Lower lobe of right lung (tissue), 2 donors: ENCODE measurements at places on chromosomes 1 and 21.

DNA sequence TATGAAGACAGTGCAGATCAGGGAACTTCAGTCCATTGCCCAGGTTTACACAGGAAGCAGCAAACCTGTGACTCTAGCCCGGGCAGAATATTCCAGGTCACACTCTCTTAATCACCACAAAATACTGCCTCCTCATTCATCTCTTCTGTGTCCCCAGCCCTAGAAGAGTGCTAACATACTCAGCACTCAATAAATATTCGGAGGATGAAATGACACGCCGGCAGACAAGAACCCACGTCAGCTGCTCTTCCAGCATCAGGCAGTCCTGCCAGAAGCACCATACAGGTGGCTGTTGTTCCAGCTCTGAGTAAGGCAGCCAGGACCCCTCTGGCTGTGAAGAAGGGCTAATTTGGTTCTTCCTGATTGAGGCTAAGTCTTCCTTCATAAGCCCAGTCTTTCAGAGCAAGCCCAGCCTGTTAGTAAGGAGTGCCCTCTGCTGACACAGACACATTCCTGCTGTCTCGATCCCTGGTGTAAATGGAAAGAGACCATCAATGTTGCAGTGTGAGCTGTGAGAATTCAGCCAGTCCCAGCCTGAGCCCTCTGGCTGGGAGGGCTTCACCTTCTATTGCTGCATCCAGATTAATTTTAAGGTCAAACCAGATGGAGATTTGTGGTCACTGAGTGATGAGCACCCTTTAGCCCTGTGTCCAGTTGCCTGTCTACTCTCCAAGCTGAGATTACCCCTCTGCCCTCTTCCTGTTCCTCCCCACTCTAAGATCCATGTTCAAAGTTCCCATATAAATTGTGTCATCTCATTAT, 45.0 kb upstream of the KIRREL1 start:
- DNase-seq: no peak

DNA sequence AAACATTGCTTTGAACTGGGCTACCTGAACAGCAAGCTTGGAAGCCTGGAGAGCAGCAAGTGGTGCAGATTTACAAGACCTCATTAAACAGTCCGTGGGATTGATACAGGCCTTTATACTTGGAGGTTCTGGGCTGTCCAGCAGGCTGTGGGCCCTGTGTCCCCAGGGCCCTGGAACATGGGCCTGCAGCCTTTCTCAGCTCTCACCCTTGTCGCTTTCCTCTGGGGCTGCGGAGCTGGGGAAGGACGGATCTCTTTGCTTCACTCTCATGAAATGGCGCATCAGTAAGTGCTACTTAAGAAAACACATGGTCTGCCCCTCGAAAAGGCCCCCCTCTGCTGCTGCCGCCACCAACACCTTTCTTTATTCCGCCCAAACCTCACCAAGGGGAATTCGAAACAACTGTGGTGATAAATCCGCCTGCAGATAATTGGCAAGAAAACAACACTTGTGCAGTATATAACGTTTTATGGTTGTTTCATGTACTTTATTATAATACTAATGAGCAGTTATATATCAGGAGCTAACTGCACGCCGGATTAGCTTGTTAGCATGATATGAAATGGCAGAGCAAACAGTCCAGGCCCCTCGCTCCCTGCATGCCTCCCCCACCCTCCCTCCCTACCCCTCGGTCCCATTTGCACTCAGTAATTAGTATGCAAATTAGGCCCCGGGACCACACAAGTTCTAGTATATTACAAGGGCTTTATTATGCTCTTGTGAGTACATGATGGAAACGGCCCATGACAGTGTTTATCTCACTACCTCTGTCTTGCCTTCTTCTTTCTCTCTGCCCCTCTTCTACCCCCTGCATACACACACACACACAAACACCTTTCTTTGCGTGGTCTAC, 131.5 kb downstream of the RNF220 start:
- DNase-seq: no peak

DNA sequence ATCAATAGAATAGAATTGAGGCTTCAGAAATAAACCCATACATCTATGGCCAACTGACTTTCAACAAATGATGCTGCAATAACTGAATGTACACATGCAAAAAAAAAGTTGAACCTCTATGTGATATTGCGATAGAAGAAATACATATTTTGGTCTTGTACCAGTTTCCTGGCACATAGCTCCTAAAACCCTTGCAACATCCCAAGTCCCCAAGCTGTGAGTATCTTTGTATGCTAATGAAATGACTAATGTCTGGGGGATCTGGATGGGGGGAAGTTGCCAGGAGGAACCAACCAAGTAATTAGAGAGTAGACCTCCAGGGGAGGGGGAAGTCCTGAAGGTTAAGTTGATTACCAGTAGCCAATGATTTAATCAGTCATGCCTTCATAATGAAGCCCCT, 24.4 kb downstream of the BLZF1 start:
- DNase-seq: no peak

GRCh38 chr21:28832013-28832714, 160.5 kb downstream of the LTN1 start:
- DNase-seq: no peak

DNA sequence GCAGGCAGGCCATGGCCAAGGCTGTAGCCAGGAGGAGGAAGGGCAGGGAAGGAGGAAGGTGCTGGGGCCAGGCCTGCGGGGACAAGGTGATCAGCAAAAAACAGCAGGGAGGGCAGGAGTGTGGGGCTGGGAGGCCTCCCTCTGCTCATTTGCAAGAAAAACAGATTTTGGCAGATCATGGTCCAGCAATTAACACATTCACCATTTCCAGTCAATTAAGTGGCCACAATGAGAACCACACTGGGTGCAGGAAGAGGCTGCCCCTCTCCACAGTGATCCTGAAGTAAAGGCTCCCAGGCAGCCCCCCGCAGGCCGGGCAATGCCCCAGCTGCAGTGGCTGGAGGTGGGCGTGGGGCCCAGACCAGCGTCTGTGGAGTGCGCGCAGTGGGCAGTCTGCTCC, 54.6 kb downstream of the DMRTB1 start:
- DNase-seq: no peak

GRCh38 chr1:209598227-209598626, 14.7 kb downstream of the CAMK1G start:
- DNase-seq: no peak

GRCh38 chr1:221939607-221940006, 197.7 kb upstream of the DUSP10 start:
- no peak for DNase-seq

- no peak for DNase-seq
Observed at GRCh38 chr1:154459080-154459479, 42.9 kb upstream of the TDRD10 start.

DNA sequence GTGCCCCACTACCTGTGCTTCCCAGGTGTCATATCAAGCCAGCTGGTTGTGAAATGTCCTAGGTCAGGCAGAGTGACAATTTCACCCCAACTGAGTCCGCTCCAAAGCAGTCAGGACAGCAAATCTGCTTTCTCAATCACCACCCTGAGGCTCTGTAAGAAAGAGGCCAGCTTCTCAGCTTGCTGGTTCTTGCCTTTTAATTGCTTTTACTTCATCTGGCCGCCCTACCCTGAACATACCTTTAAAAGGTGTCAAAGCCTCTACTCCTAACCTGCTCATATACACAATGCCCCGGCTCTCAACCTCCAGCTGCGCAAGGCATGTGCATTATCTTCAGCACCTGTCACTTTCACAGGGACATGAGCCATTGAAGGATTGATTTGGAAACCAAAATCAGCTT, 581.6 kb downstream of the NPHP4 start:
- no peak for DNase-seq

DNA sequence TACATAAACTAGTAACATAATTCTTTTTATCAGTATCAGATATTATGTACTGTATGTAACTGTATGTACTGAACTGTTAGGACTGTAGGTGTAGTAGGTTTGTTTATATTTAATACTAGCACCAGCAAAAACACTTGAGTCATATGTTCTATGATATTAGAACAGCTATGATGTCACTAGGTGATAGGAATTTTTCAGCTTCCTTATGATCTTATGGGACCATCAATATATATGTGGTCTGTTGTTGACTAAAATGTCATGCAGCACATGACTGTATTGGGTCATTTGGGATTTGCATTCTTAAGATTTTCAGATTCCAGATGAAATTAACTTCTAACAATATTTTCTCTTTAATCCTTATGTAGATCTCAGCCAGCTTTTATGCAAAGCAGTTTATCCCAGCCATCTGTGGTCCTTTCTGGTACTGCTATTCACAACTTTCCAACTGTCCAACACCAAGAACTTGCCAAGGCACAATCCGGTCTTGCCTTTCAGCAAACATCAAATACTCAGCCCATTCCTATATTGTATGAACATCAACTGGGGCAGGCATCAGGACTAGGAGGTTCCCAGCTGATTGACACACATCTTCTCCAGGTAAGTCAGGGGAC, 38.3 kb upstream of the MYOCOS start:
- no peak for DNase-seq

DNA sequence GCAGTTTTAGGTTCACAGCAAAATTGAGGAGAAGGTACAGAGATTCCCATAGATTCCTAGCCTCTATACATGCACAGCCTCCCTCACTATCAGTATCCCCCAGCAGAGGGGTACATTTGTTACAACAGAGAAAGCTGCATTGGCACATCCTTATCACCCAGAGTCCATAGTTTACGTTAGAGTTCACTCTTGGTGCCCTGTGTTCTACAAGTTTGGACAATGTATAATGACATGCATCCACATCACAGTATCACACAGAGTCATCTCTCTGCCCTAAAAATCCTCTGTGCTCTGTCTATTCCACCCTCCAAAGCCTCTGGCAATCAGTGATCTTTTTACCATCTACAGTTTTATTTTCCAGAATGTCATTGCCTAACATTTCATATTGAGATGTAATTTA, 22.3 kb upstream of the RGS16 start:
- DNase-seq: no peak

DNA sequence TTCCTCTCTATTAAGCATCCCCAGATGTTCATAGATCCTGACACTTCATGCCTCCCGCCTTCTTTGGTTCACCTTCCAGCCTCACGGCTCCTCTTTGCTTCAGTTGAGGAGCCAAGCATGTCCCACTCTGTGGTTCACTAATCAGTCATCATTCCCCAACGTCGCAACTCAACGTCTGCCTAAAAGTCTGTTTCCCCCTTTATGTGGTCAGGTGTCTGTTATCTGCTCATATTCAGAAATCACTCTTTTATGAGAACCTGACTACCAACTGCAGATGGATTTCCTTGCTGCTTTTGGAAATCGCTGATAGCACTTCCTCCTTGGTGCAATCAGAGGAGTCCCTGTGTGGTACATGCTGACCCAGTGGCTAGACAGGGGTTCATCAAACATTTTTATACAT, 94.1 kb upstream of the VANGL1 start:
- no peak for DNase-seq
